ENCODE measurements at places on chromosomes 4 and X.
A peak's percentile ranks its signal among the peaks of the same experiment; 100 is the strongest.

- DNase-seq = no peak
These were observed 82.1 kb downstream of the ARHGAP10 start for GRCh38 chr4:147813973-147814372.

- DNase-seq = no peak
These were observed 840 bp downstream of the GRID2 start for GRCh38 chr4:92304606-92305005.

- no peak for DNase-seq
These were observed 6.7 kb downstream of the RAB9A start for GRCh38 chrX:13695601-13696115.

GRCh38 chr4:96598465-96598864, 758.6 kb downstream of the PDHA2 start:
- no peak for DNase-seq

- DNase-seq = no peak
These were observed 46.4 kb upstream of the KCTD8 start for GRCh38 chr4:44494810-44495701.

DNA sequence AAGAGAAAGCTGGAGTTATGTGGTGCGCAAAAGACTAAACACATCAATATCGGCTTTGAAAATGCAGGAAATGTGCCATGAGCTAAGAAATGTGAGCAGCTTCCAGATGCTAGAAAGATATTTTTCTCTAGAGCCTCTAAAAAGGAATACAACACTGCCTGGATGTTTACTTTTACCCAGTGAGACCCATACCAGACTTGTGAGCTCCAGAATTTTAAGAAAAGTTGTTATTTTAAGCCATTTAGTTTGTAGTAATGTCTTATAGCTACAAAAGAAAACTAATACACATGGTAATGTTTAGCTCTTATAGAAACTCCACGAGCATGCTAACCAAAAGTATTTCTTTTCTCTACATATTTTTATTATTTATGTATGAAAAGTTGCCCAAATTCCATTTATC, 1389.4 kb downstream of the C4orf33 start:
- no peak for DNase-seq

GRCh38 chr4:109232681-109233080, 69.8 kb downstream of the COL25A1 start:
- DNase-seq = no peak

DNA sequence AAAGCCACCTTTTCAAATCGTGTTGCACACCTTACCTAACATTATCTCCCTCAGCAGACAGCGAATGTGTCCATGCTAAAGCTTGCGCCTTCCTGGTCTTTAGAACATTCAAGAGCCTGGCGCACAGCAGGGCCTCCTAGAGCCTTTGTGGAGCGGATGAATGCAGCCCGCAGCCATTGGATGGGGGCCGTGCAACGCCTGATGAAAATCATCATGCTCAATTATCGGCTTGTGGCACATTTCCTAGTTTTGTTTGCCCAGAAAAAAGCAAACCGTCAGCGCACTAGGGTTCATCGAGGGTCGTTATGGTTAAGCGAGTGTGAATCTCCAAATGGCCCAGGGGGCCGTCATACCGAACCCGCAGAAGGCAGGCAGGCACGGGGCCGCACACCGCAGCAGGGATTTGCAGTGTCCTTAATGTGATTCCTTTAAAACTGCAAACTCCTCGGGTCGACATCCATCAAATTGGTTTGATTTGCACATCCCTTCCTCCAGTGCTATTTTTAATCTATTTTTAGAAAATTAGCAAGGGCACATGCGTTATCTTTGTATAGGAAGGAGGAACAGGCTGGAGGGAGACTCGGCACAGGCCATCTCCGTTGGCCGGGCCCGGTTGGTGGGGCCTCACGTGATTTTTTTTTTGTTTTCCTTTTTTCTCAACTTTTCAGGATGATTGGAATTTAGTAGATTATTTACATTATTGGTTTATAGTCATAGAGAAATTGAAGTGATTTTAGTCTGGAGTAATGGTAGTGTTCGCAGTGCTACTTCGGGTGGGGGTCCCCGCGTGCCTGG, 53.1 kb downstream of the ABLIM2 start:
- DNase-seq = no peak

- DNase-seq = no peak
These were observed 142.3 kb downstream of the INPP4B start for GRCh38 chr4:142703694-142704309.

DNA sequence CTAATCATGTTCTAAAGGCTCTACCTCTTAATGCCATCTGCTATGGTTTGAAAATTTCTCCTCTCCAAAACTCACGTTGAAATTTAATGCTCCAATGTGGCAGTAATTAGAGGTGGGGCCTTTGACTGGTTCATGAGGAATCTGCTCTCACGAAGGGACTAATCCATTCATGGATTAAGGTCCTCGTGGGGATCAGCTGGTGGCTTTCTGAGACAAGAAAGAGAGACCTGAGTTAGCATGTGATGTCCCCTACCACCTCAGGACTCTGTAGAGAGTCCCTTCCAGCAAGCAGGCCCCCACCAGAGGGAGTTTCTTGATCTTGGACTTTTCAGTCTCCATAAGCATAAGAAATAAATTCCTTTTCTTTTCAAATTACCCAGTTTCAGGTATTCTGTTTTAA, 65.3 kb downstream of the WDFY3 start:
- DNase-seq = no peak

DNA sequence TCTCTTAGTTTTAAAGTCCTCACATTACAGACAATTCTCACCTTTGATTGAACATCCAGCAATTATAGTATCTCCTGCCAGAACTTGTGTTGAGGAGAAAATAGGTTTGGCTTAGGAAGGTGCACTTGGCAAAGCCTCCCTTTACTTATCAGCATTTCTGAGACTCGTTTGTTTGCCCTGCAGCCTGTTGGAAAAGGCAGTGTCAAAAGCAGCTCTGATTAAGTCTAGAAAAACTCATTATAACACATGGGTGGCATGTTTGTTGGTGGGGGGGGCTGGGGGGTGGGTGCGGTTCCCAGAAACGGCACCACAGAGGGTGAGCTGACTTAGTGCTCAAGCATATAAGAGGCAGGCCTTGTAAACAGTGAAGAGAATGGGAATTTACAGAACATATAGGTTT, 21.7 kb upstream of the PUDP start:
- no peak for DNase-seq

- DNase-seq = no peak
These were observed 104.5 kb downstream of the SHISA3 start for GRCh38 chr4:42501624-42502401.

- no peak for DNase-seq
These were observed 7.4 kb upstream of the KDR start for GRCh38 chr4:55132775-55133174.

- DNase-seq = no peak
These were observed 457.1 kb upstream of the CPEB2 start for GRCh38 chr4:14545163-14545562.

GRCh38 chrX:23811656-23812055, 28.7 kb downstream of the SAT1 start:
- DNase-seq = no peak

DNA sequence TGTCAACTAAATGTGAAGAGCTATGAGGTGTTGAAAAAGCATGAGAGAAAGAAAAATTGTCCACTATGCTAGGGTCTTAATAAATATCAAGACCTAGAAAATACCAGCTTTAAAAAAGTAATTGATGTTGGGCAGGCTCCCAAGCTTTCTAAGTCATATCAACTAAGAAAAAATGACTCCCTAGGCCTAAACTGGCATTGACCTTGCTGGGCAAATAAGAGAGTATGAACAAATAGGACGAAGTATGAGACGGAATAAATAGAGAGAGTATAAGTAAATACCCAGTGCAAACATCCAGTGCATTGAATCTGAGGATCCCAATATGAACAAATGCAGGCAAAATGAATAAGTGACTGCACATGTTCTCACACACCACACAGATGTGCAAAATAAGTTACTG, 3.2 kb downstream of the KDR start:
- DNase-seq = no peak

- DNase-seq = no peak
These were observed 497.9 kb upstream of the PCDH10 start for GRCh38 chr4:132651196-132651595.

GRCh38 chr4:38223306-38223705, 263.1 kb downstream of the PTTG2 start:
- no peak for DNase-seq

DNA sequence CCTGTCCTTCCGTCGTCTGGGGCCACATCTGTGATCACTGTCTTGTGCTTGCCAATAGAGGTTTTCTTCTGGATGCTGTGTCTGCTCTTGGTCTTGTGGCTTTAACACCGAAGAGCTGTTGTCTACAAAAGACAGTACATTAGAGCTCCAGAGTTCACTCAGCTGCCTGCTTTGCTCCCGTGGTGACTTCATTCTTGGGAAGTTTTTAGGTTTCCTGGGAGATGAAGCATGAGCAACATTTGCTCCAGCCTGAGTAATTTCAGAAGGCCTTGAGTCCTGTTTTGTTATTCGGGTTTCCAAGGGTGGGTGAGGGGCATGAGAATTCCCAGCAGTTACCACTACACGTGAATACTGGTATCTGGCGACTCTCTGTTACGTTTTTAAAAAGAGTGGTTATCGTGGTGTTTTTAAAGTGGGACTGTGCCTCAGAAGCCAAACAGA, 189.2 kb downstream of the SHROOM3 start:
- DNase-seq = peak; percentile 57

DNA sequence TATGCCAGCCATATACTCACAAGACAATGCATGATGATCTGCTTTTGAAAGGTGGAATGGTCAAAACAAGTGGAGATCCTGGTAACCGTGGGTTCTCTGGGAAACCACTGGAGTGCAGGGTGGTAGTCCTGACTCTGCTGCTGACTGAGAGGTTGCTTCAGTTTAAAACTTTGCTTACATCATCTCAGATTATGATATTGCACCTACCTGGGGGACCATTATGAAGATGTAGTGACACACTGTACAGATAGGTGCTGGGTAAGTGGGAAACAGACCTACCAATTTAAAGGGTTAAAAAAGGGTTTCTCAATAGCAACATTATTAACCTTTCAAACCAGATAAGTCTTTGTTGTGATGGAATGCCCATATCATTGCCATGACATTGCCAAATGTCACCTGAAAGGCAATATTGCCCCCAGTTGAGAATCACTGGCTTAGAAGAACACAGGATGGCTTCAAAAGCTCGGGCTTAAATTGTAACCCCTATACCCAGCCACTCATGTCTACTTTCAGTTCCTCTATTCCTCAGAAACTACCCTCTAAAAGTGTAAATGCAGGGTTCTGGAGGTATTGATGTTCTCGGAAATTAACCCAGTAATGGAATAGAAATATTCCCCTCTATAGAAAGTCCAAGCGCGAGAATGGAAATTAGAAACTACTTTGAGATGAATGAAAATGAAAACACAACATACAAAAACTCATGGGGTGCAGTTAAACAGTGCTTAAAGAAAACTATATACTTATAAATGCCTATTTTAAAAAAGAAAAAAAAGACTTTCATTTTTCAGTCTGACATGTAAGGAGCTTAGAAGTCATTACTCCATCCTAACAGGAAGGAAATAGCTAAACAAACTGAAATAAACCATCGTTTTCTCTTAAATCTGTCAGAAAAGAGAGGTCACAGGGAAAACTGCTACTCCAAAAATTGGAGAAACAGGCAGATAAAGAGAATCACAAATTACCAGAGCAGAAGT, 65.8 kb downstream of the ARHGEF6 start:
- DNase-seq = no peak

GRCh38 chr4:156948133-156948532, 23.5 kb downstream of the PDGFC start:
- peak; percentile 46 for DNase-seq

- no peak for DNase-seq
These were observed 130.8 kb upstream of the SMIM31 start for GRCh38 chr4:164623099-164623498.

- DNase-seq = no peak
These were observed 150.3 kb downstream of the DCTD start for GRCh38 chr4:182766857-182767250.

- no peak for DNase-seq
These were observed 50.2 kb downstream of the DDX3X start for GRCh38 chrX:41384051-41384705.

- DNase-seq = no peak
These were observed 149.4 kb upstream of the CHRDL1 start for GRCh38 chrX:110944751-110945675.

DNA sequence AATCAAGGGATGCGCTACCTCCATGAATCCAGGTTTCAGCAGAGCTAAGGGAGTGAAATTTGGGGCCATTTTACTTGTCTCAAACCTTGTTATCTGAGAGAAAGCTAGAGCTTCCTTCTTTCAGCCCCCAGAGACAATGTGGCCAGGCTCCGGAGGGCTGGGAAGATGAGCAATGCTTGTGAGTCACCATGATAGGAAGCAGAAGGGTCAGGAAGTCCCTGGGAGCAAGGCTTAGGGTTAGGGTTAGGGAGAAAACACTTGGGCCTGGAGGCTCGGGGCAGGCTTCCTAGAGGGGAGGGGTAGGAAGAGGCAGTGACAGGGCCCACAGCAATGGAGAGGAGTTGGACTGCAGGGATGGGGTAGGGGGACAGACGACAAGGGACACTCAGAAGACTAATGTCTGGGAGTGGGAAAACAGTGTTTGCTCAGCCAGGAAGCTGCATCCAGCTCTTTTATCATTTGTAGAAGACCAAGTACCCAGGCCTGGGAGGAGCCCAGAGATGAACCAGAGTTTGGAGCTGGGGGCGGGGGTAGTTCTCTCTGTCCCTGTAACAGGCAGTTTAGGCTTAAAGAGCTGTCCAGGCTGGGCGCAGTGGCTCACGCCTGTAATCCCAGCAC, 16.4 kb upstream of the PORCN start:
- DNase-seq = no peak

- peak; percentile 41 for DNase-seq
These were observed 43.8 kb downstream of the WWC2 start for GRCh38 chr4:183142571-183143550.

DNA sequence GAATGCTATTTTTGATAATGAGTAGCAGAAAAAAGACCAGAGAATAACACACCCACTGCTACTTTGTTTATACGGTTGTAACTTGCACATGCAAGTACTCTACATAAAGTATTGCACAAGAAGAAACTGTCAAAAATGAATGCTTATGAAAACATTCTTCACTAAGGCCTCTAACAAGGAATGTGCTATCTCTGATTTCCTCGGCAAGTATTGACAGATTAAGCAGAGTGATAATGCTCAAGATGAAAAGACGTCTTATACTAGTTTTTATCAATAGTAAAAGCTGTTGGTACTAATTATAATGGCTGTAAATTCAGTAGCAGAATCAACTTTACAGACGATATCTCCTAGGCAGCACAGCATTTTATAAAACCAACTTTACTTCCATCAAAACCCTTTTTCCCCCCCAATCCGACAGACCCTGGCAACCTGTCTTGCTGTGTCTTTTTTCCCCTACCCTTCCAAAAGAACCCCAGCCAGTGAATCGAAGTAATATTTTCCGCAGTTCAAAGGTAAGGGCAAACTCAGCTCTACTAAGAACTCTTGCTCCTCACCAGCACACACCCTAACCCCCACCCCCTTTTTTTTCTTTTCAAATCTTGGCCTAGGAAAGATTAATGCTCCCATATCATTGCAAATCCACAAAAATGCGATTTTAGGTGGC, 1.5 kb downstream of the FRYL start:
- DNase-seq = no peak

Data from brain pericyte (primary cell).